Urinary bladder (tissue), 4 donors: ENCODE measurements at places on chromosomes 13 and 19. TPM values are rescaled to one million over a fixed set of nuclear protein-coding genes. Genes with fewer than 3 reads are reported as not detected.

DNA sequence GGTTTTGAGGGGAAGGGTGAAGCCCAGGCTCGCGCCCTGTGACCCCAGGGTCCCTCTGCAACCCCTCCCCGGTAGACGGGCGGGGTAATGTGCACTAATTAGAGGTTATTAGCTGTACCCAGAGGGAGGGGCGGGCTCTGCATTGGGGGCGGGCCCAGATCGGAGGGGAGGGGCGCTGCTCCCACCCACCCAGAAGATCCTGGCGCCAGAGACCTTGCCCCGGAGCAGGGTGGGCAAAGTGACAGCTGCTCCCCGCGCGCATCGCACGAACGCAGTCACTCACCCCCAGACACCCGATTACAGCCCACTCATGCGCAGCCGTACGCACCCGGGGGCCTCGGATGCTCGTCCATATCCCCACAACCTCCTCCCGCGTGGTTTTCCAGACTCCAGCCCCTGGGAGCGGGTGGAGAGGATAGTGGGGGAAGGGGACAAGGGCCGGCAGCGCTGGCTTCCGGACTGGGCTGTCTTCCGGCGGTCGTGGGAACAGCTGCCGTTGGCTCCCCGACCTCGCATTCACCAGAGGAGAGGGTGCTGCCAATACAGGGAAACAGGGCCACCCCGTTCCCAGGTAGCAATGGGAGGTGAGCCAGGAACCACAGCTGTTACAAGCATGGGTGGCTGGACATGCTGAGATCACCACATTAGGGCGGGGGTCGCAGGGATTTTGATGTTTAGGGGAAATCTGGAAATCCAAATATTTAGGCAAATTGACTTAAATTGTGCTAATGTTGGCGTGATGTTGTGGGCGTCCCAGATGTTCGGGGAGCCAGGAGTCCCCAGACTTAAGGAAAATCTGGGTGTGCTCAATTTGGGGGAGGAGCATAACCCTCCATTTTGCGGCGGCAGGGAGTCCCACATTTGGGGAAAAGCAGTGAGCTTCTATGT lies 2.9 kb upstream of the HOOK2 start:
- no peak for DNase-seq

GRCh38 chr19:30916238-30916637 lies 433.0 kb downstream of the TSHZ3 start:
- DNase-seq, result no peak

GRCh38 chr13:78319101-78319627 lies 284.2 kb downstream of the POU4F1 start:
- DNase-seq, result no peak

GRCh38 chr13:80371840-80372509 lies 31.0 kb upstream of the SPRY2 start:
- DNase-seq, result no peak

- no peak for DNase-seq
Measured at GRCh38 chr13:35479038-35479492, 2.6 kb upstream of the MAB21L1 start.

CYP4F12 gene
- 31.0 TPM for polyA plus RNA-seq

ANKLE1 gene
- polyA plus RNA-seq, result 0.66 TPM

- no peak for DNase-seq
Measured at GRCh38 chr19:33125929-33126388, 6.0 kb upstream of the WDR88 start.

- DNase-seq, result no peak
Measured at GRCh38 chr19:35513628-35514281, at the start of gene DMKN. DMKN (minus strand) TSS chr19:35513649; CDS start chr19:35513475, 174 bp downstream.

ADAMTSL5 gene
- polyA plus RNA-seq, result 9.4 TPM

DNA sequence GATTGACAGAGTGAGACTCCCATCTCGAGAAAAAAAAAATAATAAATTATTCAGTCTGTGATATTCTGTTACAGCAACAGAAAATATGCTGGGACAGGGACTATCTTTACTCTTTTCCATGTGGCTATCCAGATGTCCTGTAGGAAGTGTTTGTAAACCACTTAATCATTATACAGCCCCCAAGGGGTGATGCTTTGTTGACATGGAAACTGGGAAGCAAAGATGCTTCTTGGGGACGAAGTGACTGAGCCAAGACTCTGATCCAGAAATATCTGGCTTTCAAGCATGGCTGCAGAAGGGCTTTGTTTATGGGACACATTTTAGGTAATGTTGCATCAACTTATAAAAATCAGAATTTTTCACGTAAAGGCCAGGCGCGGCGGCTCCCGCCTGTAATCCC lies 5.4 kb downstream of the ZNF8 start:
- no peak for DNase-seq

- DNase-seq, result no peak
Measured at GRCh38 chr19:50261446-50261970, 58.1 kb downstream of the MYH14 start.

GRCh38 chr13:23843436-23843835 lies 45.8 kb downstream of the MIPEP start:
- no peak for DNase-seq

DNA sequence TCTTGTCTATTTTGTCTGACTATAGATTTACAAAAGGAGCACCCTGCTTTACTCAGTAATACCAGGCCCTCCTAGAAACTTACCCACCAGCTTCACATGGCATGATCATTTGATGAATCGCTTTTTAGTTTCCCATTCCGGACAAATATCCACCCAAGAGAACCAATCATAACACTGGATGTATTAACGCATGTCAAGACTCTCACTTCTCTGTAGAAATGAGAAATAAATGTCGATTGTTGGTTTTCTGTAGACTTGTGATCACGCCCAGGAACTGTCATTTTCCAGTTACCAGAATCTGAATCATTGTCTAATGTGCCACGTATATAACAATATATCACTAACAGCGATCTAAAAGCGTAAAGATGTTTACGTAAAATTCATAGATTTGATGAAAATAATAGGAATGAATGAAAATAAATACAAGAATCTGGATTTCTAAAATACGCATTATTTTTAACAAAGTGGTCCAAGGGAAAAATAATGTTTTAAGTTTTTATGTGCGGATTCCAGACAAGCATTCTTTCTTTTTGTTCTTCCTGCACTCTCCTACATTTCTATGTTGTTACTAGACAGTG lies 14.0 kb downstream of the CDX2 start:
- DNase-seq, result no peak

DNA sequence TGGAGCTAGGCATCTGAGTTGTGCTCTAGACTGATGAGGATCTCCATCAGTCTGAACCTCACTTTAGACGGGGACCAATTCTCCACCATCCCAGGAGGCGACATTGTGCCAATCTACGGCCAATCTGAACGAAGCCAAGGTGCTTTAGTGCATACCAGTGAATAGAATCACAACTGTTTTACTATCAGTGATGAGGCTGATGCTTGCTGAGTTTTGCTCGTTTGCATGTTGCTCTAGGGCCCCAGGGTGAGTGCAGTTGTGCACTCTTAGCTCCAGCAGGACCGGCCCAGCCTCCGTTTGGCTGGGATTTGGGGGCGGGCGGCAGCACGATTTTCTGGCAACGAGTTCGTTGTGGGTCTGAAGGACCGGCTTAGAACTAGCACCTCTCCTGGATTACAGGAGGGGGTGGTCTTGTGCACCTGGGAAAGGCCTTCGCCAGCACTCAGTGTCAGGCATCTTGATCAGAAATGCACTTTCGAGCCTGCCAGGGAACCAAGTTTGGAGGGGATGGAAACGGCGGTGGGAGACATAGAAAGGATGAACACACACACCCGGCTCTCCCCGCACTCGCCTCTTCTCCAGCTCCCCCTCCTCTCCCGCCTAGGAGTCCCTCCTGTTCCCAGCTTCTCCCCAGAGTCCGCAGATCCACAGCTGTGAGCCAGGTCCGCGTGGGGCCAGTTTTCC lies 4.4 kb downstream of the GSX1 start:
- no peak for DNase-seq

OR7C1 gene
- polyA plus RNA-seq, result 0.01 TPM

GRCh38 chr13:53490752-53491151 lies 462.1 kb downstream of the OLFM4 start:
- no peak for DNase-seq

- DNase-seq, result peak; percentile 21
Measured at GRCh38 chr13:92255526-92255925, 857.1 kb downstream of the GPC5 start.

- DNase-seq, result no peak
Measured at GRCh38 chr13:21012841-21013681, 48.3 kb downstream of the LATS2 start.

DNA sequence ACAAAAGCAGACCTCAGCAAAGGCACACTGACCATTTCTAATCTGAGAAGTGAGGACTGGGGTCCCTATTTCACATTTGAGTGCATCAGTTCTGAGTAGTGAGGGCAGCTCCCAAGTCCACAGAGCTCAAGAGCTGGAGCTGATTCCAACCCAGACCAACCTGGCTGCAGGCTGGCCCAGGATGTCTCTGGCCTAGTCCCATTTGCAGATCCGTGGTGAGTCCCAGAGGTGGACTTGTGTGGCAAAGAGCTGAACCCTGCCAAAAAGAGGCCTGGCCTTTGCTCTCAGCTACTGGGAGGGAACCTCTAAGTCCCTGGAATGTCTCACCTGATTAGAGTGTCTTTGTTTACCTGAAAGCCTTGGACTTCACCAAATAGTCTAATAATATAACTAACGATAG lies 14.6 kb downstream of the SIGLEC7 start:
- no peak for DNase-seq

GRCh38 chr13:29883941-29884518 lies 33.6 kb upstream of the UBL3 start:
- no peak for DNase-seq

DNA sequence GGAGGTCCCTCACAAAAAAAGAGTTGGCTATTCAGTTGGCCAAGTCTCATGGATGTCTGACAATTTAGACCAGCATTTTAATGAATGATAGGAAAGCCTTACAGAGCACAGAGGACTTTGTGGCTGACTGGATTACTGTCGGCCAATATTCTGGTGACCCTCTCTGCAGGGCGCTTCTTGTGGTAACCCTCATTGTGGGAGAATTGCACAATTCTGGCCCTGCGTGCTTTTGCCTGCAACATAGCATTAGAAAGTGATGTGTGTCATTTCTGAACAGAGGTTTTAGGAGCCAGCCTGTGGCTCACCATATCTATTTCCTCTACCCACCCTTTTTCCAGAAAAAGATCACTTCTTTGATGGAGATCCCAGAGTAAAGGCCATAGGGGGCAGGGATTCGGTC lies 71.4 kb downstream of the EFNB2 start:
- no peak for DNase-seq

DNA sequence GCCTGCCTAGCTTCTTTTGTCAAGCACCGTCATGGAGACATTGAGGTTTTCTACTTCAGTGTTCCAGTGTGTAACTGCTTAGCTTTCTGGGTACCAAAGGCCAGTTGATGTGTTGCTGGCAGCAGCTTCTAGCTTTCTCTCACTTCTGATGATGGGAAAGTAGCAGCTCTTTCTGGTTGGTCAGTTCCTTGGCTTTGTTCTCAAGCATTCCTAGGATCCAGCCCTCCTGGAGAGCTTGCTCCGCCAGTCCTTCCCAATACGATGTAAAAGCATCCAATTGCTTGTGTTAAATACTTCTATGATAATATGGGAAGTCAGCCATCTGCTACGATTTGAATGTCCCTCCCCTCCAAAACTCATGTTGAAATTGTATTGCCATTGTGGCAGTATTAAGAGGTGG lies 182.8 kb downstream of the UGGT2 start:
- DNase-seq, result no peak

ZNF813 gene
- 2.3 TPM for polyA plus RNA-seq

- DNase-seq, result no peak
Measured at GRCh38 chr19:45827459-45828093, 12.5 kb upstream of the RSPH6A start.

GRCh38 chr13:42041011-42041683 lies 7.3 kb upstream of the DGKH start:
- DNase-seq, result no peak

DNA sequence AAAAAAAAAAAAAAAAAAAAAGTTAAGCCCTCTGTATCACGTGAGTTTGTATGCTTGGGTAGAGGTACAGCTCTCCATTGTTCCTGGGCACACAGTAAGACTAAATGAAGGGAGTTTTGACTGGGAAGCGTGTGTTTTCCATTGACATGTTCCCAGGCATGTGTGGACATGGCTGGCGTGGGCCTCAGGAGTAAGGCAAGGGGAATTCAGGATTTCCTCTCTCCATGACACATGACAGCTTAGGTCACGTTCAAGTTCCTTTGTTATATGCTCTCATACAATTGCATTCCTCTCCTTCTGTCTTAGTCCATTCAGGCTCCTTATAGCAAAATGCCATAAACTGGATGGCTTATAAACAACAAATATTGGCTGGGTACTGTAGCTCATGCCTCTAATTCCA lies 17.1 kb upstream of the MAP3K10 start:
- no peak for DNase-seq

GRCh38 chr13:98563071-98563470 lies 13.8 kb downstream of the STK24 start:
- no peak for DNase-seq

SHISA2 gene
- 0.28 TPM for polyA plus RNA-seq

- no peak for DNase-seq
Measured at GRCh38 chr13:31477961-31478360, 261.4 kb upstream of the RXFP2 start.

DNA sequence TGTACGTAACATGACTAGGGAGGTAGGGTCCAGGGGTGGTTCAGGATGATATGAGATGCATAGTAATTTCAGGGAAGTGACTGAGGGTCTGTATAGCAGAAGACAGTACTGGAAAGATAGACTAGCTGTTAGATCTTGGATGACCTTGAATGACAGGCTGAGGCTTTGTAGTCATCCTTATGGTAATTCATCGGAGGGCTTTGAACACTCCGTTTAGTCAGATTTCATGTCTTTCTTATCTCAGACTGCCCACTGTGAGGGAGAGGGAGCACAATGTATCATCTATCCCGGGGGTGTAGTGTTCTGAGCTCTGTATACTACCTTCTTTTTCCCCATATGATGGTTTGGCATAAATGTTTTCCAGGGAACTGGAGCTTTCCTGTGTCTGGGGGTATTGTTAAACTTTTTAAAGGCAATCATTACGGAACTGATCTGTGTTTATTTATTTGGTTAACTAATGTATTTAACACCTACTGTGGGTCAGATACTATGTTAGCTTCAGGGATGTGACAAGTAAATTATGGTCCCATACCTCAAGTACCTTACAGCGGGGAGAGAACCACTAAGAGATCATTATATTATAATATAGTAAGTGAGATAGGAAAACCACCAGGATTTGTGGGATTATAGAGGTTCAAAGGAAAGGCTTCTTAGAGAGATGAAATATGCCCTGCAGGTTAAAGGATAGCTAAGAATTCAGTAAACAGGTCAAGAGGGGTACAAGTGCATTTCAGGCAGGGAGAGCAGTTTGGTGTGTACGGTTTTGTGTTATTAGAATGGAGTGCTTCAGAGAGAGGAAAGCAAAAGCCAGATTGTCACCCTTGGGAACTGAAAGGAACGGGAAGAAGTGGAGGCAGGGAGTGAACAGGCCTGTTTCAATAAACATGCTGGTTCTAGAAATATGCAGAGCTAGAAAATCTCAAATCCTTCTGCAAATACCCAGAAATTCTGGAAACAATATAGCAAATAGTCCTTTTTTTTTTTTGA lies 164.8 kb upstream of the KL start:
- no peak for DNase-seq

UBE2L5 gene
- 0.20 TPM for polyA plus RNA-seq

GRCh38 chr13:92251671-92252210 lies 853.3 kb downstream of the GPC5 start:
- DNase-seq, result no peak
